ENCODE measurements at places on chromosomes 1 and 21.

DNA sequence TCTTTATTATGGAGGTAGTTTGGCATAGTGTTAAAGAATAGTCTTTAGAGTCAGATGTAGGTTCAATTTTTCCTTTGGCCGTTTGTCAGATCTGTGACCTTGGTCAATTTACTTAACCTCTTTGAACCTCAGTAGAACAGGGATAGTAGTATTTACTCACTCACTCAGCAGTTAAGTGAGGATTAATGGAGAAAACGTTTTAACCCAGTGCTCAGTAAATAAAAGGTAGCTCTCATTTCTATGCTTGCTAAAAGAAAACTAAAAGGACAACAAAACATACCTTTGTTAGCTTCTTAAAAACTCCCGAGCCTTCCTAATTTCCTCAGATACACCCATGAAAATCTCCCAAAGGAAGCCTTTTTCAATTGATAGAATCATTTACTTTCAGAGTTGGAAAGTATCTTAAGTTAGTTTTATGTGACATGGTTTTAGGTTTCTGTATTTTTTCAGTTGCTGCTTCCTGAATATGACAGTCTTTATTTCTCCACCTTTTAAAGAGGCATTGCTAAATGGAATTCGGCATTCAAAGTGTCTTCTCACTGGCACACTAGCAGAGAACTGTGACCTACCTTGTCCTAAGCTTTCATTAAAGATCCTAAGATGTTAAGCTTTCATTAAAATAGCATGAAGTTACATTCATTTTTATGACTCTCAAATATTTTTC is 7.8 kb downstream of the ABCD3 start:
- DNase-seq, result no peak

GRCh38 chr1:6025269-6026094 is 20.2 kb upstream of the KCNAB2 start:
- DNase-seq, result no peak

DNA sequence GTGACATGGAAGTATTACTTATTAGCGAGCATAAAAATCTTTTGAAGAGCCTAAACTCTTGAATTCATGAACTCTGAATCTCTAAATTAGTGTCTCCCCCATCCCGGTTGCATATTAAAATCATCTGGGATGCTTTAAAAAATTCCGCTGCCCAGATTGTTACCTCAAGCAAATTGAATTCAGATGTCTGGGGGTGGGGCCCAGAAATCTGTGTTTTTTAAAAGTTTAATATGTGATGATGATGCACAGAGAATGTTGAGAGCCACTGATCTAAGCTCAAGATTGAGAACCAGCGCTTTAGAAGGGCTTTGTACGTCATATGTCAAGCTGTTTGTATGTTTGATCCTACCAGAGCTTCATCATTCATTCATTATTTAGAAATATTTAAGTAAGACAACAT is 446.8 kb downstream of the NUF2 start:
- no peak for DNase-seq

DNA sequence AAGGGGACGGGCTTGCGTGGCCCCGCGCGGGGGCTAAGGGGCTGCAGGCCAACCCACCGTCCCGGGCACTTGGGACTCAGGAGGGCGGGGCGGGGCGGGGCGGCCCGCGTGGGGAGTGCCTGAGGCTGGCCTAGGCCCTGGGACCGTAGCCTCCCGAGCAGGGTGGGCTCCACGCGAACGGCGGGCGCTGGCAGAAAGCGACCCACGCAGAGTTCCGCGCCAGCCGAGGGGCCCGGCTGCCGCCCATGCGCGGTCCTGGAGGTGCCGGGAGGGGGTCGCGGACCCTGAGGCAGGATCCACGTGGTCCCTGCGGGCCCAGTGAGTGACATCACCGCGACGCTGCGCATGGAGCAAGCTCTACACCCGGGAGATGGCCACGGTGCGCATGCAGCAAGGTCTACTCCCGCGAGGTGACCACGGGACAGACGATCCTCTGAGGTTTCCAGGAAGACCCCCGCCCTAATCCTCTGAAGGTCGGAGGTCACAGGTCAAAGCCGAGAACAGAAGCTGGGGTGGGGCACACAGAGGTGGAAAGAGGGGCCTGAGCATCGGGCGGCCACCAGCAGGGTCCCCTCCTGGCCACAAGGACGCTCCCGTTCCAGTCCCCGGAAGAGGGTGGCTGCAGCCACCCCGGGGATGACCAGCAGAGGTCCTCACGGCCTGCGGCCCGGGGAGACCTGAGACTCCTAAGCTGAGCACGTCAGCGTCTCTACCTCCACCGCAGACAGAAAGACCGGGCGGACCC is 13.5 kb upstream of the SLC19A1 start:
- peak; percentile 75 for DNase-seq

DNA sequence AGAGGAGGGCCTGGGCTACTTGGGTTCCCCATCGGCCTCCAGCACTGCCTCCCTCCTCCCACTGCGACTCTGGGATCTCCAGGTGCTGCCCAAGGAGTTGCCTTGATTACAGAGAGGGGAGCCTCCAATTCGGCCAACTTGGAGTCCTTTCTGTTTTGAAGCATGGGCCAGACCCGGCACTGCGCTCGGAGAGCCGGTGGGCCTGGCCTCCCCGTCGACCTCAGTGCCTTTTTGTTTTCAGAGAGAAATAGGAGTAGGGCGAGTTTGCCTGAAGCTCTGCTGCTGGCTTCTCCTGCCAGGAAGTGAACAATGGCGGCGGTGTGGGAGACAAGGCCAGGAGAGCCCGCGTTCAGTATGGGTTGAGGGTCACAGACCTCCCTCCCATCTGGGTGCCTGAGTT is 24.4 kb downstream of the EIF2D start:
- no peak for DNase-seq

DNA sequence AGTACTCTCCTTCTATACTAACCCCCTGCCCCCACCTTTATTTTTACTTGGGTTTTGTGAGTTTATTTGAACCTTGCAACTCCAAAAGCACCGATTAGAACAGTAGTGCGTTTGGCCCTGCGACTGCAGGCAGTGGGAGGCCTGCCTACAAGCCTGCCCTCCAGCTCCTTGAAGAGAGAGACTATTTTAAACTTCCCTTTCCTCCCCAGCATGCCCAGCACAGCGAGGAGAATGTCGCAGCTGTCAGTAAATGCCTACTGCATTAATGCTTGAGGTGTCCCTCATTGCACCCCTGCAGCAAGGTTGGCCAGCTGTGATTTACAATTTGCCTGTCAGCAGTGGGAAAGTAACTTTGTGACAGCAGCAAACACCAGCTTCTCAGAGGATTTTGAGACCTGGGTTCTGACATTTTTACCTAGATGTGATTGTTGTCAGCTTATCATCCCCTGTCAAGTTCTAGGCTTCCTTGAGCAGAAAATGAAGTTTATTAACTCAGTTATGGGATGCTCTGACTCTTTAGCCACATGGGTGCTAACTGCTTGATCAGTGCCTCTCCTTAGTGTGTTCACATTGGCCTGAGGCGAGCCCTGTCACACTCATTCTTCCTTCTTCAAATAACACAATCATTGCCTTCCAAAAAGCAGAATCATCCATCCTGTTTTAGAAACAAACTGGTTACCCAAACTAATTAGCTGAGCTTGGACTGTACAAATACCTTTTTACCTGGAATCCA is 170.6 kb downstream of the PDE4B start:
- DNase-seq, result no peak

DNA sequence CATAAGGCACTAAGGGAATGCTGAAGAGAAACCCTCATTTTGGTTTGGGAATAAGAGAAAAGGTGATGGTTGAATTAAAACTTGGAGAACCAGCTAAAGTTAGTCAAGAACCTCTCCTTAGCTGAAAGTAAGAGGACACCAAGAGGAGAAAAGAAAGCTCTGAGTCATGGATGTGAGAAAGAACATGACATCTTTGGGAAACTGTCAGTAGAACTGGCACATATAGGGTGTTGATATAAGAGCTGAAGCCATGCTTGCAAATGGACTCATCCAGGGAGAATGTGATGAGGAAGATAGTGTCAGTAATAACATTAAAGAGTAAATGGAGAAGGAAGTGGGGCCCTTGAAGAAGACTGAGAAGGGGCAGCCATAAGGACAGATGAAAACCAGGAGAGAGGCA is 54.3 kb downstream of the LRRC8C start:
- DNase-seq, result no peak
